ENCODE measurements at places on chromosomes 16 and 17.

DNA sequence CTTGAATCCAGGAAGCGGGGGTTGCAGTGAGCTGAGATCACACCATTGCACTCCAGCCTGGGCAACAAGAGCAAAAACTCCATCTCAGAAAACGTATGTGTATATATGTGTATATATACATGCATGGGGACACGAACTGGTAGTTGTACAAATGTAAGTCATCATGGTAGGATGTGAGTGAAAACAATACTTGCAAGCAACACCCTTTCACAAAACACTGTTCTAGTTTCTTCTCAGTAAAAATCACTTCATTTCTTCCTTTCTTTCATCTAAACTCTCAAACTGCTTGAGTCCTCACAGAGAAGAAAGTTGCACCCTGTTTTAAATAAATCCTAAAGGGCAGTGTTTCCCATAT is 51.8 kb downstream of the METTL16 start:
- no peak for DNase-seq

DNA sequence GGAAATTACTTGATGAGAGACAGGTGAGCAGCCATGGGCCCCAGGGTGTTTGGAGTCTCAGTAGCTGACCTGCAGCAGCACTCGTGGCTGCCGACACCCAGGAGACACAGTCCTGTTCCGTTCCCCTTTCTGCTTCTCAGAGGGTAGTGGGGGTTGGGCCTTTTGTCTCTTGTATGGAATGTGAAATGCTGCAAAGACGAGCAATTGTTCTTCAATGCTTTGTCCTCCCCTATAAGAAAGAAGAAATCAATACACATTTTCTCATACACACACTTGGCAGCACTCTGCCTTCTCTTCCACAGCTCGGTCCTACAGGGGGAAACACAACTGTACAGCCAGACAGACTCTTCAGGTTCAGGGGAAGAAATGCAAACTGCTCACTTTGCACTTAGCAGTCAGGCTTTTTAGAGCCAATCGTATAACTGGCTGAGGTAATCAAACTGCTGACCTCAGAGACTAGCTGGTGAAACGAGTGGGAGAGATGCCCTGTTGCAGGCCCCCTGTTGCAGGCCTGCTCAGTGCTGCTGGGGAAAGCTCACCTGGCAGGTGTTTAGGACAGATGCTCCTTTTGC is 96.7 kb downstream of the AATF start:
- DNase-seq: no peak

DNA sequence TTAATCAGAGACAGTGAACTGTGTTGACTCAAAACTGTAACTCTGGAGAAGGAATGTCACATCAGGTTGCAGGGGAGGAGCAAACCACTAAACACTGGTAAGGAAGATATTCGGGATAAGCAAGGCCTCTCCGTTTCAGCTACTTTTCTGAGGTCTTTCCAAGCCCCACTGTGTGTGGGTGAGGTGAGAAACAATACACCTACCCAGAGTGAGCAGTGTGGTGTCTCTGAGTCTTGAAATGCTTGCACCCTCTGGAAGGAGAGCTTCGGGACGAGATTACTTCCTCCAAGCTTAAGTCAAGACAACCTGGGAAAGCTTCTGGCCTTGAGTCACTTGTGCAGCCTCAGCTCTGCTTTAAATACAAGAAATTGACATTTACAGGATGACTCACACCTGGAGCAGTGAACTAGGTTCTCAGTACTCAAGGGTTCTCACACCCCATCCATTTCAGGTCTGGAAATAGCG is 2.5 kb upstream of the MAP3K14 start:
- no peak for DNase-seq

- DNase-seq: no peak
Observed at GRCh38 chr17:3894911-3895343, 2.1 kb upstream of the CAMKK1 start.

DNA sequence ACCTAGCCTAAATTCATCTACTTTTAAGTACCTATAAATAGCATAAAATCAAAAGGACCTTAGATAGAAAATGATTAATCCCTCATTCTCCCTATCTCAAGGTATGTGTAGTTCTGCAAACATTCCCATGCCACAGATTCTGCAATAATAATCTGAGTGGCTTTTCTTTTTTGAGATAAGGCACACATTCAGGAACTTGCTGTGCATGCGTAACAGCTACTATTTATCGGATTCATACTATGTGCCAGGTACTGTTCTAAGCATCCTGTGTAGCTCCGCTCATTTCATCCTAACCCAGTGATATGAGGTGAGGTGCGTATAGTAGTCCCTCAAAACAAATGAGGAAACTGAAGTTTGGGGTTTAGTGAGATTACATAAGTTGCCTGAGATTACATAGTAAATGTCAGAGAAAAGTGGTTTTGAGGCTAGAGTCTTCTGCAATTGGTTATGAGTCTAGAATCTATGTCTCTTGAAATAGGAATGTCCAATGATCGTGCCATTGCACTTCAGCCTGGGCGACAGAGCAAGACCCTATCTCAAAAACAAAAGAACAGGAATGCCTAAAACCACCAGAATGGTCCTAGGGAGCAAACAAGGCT is 2.0 kb upstream of the ZNF263 start:
- no peak for DNase-seq
